Posterior vena cava (tissue), 2 donors: ENCODE measurements at places on chromosomes 11 and 22. TPM values are rescaled to one million over a fixed set of nuclear protein-coding genes. Genes with fewer than 3 reads are reported as not detected.
A peak's percentile ranks its signal among the peaks of the same experiment; 100 is the strongest.

Gene CCDC34
- 1.6 TPM for total RNA-seq

GRCh38 chr11:118353084-118353710, 6.2 kb upstream of the UBE4A start:
- no peak for DNase-seq

- no peak for DNase-seq
These were observed 230.1 kb downstream of the BRD1 start for GRCh38 chr22:49597428-49598039.

Gene PHF21A
- total RNA-seq: 54.0 TPM

DNA sequence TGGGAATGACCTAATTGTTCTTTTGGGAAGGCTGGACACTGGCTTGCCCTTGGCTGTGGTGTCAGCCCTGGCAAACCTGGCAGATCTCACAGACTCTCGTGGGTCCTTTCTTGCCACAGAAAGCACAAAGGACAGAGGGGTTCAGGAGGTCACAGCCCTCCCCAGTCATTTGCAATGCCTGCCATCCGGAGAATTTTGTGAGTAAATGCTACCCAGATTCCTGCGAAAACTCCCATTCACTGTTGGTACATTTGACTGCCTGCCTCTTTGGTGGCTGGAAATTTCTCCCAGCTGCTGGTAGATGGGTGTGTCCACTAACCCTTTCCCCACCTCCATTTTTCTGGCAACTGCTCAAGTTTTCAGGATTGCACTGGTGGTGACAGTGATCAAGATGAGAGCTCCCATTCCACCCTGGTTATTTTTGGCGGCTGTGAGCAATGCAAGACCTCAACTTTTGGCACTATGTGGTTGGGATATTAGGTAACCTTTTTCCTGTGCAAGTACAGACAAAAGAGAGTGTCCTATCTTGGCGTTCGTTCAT, 155.7 kb downstream of the NAV2 start:
- no peak for DNase-seq

- DNase-seq: no peak
These were observed 1.1 kb downstream of the THAP12 start for GRCh38 chr11:76379807-76380158.

Gene GRAP2
- total RNA-seq: 2.0 TPM

- DNase-seq: no peak
These were observed 131.0 kb downstream of the PLEKHA7 start for GRCh38 chr11:16883174-16883573.

Gene PNPLA5
- not detected for total RNA-seq

- DNase-seq: no peak
These were observed 64.7 kb upstream of the FAT3 start for GRCh38 chr11:92159931-92160330.

- no peak for DNase-seq
These were observed 9.1 kb downstream of the SLN start for GRCh38 chr11:107702723-107703122.

Gene BAD
- 49.6 TPM for total RNA-seq

DNA sequence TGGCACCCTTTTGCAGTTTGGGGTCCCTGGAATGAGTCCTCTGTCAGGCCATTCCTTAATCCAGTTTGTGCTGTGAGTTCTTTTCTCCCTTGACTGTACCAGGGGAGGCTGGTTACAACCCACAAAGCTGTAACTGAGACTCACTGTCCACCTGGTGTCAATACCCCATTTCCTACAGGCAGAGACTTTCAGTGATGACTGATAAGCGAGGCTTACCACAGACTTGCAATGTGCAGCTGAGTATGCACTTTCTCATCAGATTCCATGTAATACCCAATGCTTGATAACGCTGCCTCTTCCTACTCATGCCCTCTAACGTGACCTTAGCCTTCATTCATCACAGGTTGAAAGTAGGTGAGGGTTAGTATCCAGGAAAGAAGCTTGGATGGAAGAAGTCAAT, 120.1 kb downstream of the INSC start:
- no peak for DNase-seq

DNA sequence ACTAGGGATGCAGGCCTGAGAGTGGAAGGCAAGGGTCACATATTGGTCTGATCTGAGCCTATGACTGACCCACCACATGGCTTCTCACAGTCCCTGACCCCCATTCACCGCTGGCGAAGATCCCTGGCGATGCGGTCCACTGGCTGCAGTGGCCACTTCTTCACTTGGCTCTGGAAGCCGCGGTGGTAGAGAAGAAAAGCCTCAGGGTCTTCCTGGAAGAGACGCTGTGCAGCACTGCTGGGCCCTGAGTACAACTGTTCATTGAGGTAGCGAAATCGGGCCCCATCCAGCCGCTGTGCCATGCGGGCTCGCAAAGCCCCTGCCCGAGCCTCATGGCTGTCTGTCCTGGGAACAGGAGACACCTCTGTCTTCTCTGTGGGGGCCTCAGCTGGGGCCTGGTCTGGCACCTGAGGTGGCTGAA, 2.4 kb downstream of the RRP8 start:
- no peak for DNase-seq

Gene ARHGAP20
- 8.6 TPM for total RNA-seq

- no peak for DNase-seq
These were observed 34.6 kb downstream of the CECR2 start for GRCh38 chr22:17403906-17404305.

Gene APOL4
- total RNA-seq: 9.5 TPM

Gene CCDC188
- total RNA-seq: 2.5 TPM

DNA sequence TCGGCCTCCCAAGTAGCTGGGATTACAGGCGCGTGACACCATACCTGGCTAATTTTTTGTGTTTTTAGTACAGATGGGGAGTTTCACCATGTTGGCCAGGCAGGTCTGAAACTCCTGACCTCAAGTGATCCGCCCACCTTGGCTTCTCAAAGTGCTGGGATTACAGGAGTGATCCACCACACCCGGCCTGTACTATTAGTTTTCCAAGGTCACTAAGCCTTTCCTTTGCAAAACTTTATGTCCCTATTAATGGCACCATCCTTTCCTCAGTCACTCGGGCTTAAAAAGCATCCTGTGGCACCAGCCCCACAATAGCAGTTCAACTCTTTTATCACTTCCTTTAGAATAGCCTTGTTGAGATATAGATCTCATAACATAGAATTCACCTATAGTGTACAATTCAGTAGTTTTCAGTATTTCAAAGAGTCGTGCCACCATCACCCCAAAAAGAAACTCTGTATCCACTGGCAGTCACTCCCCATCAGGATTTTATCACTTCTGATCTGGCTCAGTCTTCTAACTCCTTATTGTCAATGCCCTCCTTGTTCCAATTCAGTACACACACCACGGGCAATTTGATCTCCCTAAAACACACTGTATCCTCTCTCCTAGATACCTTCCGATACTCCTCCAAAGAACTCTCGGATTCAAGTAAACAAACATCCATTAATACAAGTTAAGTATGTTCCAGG, 921 bp upstream of the BCL2L13 start:
- DNase-seq: no peak

Gene YPEL1
- 1.2 TPM for total RNA-seq

Gene SELENOO
- 10.8 TPM for total RNA-seq

Gene DEUP1
- total RNA-seq: not detected

DNA sequence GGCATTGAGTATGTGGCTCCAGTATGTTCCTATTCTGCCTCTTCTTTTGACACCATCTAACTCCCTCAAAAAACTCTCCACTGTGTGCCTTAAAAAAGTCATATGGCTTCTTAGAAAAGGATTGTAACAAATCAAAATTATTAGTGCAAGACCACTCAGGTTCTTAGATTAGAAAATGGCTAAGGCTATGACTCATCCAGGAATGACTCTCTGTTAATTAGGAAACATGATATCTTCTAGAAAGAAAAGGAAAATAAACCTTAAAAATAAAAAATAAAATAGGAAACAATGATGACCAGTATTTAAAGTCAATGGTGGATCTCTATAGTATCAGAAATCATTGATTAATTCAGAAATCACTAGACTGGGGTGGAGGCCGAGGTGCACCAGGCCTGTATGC, 21.7 kb downstream of the SLC25A17 start:
- no peak for DNase-seq

DNA sequence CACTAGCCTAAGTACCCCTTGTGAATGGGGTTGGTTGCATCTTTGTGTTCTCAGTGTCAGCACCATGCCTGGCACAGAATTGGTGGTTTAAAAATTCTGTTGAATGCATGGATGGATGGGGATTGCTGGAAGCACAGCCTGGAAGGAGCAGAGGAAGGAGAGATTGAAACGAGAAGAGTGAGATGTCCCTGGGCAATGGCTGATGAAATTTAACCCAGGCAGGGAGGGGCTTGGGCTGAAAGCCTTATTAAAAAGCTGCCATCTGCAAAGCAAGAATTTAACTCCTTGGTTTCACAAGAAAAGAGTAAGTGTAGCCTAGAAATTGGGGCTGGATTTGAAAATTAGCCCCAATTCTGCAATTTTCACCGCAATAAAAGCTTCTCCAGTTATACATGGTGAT, 126.7 kb downstream of the TEAD1 start:
- no peak for DNase-seq

Gene MUC2
- not detected for total RNA-seq

- DNase-seq: peak; percentile 95
These were observed 11.7 kb downstream of the OSBPL5 start for GRCh38 chr11:3153291-3153861.

DNA sequence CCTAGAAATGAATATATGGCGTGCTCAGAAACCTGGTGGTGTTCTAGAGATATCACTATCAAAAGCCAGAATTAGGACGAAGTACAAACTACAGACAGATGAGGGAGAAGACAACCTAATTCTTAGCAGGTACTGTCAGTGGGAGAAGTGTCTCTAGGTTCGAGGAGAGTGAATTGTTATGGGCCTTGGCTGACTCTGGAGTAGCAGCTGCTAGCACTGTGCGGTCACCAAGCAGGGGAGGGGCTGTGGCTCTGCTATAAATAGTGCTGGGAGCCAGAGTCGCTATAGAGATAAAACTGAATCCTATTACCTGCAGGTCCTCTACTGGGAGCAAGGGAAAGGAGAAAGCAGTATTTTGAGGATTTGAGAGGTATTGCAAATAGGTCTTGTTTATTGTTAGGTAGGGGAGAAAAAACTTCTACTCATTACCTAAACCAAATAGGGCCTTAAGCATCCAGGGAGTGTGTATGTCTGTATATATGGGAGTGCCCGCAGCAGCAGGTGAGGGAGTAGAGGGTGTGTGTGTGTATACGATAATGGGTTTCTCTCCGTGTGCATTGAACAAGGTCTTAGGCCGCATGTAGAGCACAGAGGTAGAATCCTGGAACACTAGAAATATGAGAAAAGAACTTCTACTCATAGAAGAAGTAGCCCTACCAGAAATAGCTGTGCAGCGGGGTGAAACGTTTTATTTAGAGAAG, 2.2 kb downstream of the MADD start:
- DNase-seq: peak; percentile 12

GRCh38 chr11:1308743-1309497, 512 bp downstream of the TOLLIP start:
- peak; percentile 83 for DNase-seq

Gene TMA7B
- not detected for total RNA-seq

Gene SMC1B
- total RNA-seq: not detected

DNA sequence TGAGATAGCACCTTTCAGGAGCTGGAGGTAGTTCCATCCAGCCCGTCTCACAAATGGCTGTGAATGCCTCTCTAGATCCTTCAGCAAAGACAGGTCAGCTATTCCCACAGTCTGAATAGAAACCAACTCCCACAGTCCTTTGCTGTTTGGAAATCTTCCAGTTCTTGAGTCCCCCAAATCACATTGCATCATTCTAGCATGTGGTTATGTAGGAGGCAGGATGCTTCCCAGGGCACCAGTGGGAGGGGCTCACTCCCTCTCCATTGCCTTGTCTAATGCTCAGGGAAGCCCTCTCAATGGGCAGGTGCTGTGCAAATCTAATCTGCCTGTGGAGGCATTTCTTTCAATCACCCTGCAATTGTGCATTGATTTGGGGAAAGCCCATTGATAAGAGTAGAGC, 14.6 kb downstream of the NAV2 start:
- DNase-seq: no peak

DNA sequence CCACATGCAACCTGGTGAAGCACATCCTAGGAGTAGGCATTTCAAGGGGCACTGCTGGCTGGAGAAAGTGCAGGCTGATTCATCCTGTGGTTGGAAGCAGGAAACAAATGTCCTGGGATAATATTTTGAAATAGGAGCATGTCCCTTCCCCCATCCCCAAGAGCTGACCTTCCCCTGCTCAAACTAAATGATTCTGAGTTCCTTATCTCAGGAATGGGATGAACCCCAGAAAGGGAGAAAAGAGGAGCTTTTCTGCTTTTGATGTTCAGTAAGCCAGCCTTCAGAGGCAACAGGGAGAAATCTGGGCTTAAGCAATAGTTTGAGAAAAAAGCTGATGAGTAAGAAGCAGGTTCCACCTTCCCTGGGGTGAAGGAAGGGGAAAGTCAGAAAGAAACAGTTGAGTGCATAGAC, 19.5 kb upstream of the SPON1 start:
- no peak for DNase-seq

DNA sequence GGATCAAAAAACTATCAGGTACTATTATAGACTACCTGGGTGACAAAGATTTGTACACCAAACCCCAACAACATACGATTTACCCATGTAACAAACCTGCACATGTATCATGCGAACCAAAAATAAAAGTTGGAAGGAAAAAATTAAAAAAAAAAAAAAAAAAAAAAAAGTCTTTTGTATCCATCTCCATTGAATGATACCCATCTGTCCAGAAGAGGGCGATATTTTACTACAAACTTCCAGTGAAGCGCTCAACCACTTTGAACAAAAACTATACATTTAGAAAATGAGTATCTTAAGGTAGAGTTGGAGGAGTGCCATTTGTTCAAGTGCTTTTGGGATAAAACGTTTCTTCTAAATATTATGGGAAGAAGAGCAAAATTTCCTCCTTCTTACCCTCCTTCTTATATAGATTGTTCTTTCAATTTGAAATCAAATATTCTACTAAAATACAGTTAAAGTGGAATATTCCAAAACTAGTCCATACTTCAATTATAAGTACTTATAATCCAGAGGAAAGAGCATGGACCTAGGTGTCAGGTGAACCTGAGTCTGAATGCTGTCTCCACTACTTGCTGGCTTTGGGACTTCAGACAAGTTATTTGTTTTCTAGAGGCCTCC, 23.3 kb downstream of the ARL14EP start:
- DNase-seq: no peak

GRCh38 chr11:133606124-133606523, 73.8 kb upstream of the OPCML start:
- no peak for DNase-seq

- DNase-seq: no peak
These were observed 263.3 kb downstream of the LARGE1 start for GRCh38 chr22:33656808-33657628.

DNA sequence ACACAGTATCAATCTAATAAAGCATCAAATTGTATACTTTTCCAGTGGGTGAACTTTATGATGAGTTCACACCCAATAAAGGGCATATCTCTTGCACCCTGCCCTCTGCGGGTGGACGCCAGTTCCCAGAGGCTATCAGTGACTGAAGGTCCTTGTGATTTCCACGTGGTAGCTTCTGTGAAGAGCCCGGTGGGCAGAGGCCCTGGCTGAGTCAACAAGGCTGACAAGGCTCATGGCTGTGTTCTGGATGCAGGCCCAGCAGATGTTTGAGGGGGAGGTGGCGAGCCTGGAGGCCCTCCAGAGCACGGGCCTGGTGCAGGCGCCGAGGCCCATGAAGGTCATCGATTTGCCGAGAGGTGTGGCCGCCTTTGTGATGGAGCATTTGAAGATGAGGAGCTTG, 71.4 kb downstream of the PIWIL3 start:
- DNase-seq: no peak

- no peak for DNase-seq
These were observed 100.7 kb downstream of the MAML2 start for GRCh38 chr11:96242191-96242847.

GRCh38 chr11:16012125-16012751, 344.1 kb downstream of the SOX6 start:
- no peak for DNase-seq

Gene MS4A3
- not detected for total RNA-seq
